ENCODE measurements at places on chromosomes 5 and 9. TPM values are rescaled to one million over a fixed set of nuclear protein-coding genes. Genes with fewer than 3 reads are reported as not detected.
A peak's percentile ranks its signal among the peaks of the same experiment; 100 is the strongest.

DNA sequence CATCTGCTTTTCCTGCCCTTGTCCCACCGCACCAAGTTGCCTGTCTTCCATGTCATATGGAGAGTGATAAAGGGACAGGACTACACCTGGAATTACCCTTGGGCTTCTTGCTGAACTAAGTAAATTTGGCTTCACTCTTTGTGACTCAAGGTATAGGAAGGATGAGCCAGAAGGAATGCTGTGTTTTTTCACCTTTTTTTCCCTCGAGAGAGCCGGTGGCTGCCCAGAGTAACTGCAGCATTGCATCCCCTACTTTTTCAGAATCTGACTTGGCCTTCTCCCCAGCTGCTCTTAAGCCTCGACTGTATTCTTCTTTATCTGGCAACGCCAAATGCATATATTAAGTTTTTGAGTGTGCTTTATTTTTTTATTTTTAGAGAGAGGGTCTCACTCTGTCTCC, 38.4 kb downstream of the RCL1 start:
- H3K27ac ChIP-seq: no peak overlapping the region
- no peak overlapping the region for H3K4me3 ChIP-seq
- no peak for DNase-seq
- no peaks in the 10 kb centered on the region for H3K27me3 ChIP-seq
- H3K36me3 ChIP-seq: no peaks in the 10 kb centered on the region

The NME5 gene
- 2.5 TPM for total RNA-seq

DNA sequence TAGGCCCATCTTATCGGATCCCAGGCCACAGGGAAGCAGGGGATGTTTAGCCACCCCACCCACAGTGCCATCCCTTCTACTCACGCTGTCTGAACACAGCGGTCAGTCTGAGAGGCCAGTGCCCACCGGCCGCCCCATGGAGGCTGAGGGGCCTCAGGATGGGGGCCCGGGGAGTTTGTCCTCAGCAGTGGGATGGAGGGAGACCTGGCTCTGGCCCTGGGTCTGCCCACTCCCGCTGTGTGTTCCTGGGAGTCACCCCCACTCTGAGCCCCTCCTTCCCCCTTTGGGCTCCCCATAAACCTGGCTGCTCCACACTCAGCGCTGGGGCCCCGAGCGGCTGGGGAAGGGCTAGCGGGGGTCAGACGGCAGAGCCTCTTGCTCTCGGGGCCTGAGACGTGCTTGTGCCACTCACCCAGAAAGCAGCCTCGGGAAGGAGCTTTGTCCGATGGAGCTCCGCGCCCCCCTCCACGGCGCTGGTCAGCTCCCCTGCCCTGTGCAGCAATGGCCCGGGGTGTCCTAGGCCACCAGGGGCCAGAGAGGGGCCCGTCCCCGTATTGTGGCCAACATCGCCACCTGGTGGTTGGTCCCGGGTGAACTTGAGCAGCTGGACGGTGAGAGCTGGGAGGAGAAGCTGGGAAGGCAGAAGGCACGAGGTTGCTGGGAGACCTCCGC, 10.9 kb upstream of the LAMC3 start:
- DNase-seq: peak; percentile 32
- H3K4me1 ChIP-seq: peaks cover 8% of the 10 kb centered on the region
- no peak overlapping the region for H3K27ac ChIP-seq
- no peaks in the 10 kb centered on the region for H3K36me3 ChIP-seq
- H3K27me3 ChIP-seq: peaks cover 16% of the 10 kb centered on the region
- H3K4me3 ChIP-seq: no peak overlapping the region

GRCh38 chr5:8633696-8634095, 764.7 kb downstream of the MTRR start:
- no peaks in the 10 kb centered on the region for H3K4me1 ChIP-seq
- no peak overlapping the region for H3K27ac ChIP-seq
- DNase-seq: peak; percentile 53
- H3K27me3 ChIP-seq: no peaks in the 10 kb centered on the region
